ENCODE measurements at places on chromosomes 16 and 17.

GRCh38 chr17:76956846-76957540 lies 88.8 kb downstream of the MGAT5B start:
- no peak for DNase-seq

GRCh38 chr16:21277927-21278706 lies at the start of gene CRYM:
CRYM (minus strand) TSS chr16:21278290; CDS start chr16:21278251, 39 bp downstream.
- no peak for DNase-seq

DNA sequence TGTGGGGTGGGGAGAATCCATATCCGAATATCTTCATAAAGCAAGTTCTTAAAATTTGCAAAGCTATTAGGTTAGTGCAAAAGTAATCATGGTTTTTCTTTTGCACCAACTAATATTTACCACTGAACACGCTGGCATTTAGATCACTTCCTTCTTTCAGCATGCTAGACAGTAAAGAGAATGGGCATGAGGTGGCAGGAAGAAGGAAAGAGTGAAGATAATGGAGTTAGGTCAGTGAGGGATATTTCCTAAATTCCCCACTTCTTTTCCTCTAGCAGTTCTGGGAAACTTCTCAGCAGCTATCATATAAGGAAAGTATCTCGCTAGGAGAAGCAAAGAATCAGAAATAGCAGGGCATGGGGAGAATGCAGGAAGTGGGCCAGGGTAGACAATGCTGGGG lies 39.0 kb downstream of the SLC6A4 start:
- DNase-seq: no peak

- no peak for DNase-seq
Measured at GRCh38 chr16:14071576-14072271, 605 bp downstream of the MRTFB start.

DNA sequence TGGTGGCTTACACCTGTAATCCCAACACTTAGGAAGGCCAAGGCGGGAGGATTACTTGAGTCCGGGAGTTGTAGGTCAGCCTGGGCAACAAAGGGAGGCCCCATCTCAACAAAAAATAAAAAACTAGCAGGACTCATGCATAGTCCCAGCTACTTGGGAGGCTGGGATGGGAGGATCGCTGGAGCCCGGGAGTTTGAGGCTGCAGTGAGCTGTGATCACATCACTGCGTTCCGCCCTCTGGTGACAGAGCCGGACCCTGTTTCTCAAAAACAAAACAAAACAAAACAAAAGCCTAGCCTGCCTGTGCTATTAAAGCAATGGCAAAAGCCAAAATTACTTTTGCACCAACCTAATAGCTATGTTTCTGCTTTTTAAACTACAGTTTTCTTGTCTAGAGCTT lies 1.5 kb downstream of the FCSK start:
- DNase-seq: no peak

- DNase-seq: no peak
Measured at GRCh38 chr17:10628756-10629155, 28.4 kb downstream of the MYH3 start.

DNA sequence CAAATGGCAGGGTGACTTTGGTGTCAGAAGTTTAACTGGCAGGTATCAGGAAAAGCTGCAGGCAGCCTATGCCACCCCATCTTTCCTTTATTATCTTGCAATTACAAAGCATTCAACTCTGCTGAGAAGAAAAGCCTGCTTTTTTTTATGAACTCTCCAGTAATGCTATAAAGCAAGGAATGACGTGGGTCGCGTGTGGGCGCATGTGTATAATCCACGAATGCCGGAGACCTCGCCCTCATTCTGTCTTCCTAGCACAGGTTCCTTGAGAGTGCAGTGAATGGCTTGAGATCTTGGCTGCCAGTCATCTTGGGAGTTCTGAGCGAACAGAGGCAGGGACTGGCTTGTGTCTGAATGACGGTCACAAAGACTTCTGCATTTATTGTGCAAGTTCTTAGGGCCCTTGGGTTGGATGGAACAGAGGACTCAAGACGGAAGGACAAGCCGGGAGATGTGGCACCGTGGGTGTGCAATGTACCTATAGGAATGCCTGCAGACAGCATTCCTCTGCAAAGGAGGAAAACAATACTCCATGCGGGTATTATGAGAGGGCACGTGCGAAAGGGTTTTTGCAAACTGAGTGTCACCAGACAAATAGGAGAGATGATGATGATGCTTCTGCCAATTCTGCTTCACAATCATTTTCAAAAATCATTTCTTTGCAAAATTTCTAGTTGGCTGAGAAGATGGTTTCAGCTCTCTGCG lies 96.1 kb upstream of the ELAC2 start:
- no peak for DNase-seq

- DNase-seq: no peak
Measured at GRCh38 chr17:77546772-77547241, 406.0 kb downstream of the SEC14L1 start.

GRCh38 chr16:85644093-85644712 lies 31.1 kb downstream of the GSE1 start:
- no peak for DNase-seq

GRCh38 chr17:50274142-50274896 lies at the start of gene TMEM92:
TMEM92 (plus strand) TSS chr17:50274466; CDS start chr17:50274502, 36 bp downstream.
- peak; percentile 65 for DNase-seq

DNA sequence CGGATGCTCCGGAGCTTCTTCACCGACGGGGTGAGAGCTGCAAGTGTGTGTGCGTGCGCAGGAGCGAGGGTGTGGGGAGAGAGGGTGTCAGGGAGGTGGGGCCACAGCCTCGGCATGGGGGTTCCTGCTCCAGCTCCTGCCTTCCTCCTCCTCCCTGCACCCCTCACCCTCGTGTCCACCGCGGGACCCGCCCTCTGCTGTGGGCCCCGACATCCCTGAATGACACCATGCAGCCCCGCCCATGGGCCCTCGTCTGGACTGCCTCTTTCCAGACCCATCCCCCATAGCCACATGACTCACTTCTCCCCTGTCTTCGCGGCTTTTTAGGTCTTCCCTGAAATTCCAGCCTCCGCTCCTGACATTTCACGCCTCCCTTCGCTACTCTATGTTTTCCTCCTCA lies 41.6 kb downstream of the ARHGAP23 start:
- no peak for DNase-seq

DNA sequence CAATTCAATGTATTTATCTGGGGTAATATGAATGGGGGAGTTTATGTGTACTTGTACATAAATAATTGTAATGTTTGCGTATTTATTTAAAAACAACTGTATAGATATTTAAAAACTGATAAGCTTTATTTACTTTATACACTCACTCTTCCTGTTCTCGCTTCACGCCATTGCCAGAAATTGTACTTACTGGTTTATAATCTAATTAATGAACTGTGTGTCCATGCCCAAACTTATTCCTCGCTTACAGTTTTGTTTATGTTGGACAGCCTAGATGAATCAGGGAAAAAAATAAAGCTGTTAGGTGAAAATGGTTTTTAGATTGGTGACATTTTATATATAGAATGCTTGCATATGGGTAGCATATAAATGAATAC lies 30.8 kb downstream of the AATF start:
- DNase-seq: no peak

GRCh38 chr17:61404663-61404912 lies 4.9 kb downstream of the TBX2 start:
- no peak for DNase-seq

DNA sequence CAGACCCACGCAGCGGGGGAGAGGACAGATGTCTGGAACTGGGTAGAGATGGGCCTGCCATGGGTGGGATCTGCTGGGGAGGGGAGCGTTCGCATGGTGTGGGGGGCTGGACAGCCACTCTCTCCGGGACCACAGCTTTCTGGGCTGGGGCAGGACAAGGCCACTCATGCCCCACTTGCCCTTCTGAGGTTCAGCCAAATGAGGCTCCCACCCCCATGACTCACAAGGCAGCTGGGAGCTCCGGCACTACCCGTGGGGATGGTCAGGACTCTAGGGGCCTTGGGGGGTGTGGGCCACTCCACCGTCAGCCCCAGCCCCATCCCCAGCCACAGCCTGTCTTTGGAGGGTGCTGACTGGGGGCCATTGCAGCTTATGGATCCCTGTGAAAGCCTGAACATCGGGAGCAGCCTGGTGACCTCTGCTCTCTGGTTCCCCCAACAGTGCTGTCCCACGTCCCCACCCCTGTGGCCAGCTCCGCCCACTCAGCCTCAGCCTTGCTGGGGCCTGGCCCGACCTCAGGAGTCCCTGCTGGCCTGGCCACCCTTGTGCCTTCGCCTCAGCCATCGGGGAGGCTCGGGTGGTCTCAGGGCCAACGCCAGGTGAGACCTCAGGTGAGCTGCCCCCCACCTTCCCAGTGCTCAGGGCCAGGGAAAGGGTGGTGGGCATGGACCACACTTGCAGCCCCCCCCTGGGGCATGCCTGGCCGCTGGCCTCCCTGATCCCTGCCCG lies 4.7 kb upstream of the CDH15 start:
- no peak for DNase-seq

Measured in GDM1 (cell line).